ENCODE measurements at places on chromosomes 4 and X. TPM values are rescaled to one million over a fixed set of nuclear protein-coding genes. Genes with fewer than 3 reads are reported as not detected.

Gene RBMXL3
- total RNA-seq = not detected

- no peak for ATAC-seq
- H3K27ac ChIP-seq = peak overlapping the region; percentile 89
- H3K36me3 ChIP-seq = peaks cover 7% of the 10 kb centered on the region
Measured at GRCh38 chr4:110198049-110198434, 373 bp downstream of the ELOVL6 start.

DNA sequence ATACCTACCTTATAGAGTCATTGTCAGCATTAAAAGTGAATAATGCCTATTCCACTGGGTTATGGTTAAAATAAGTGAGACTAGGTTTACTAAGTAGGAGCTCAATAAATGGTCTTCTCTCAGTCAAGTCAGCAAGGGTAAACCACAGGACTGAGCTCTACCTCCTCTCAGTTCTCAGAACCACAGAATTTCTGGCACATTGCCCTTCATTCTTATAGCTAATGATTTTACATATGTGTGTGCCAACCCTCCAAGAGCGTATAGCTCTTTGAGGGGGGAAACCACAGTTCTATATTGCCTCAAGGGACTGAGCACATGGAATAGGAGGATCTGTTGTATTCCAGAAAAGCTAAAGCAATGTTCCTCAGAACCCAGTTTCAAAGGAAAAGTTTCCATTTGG, 124.8 kb downstream of the ATG4A start:
- H3K36me3 ChIP-seq = no peaks in the 10 kb centered on the region
- H3K4me3 ChIP-seq = no peak overlapping the region
- H3K27me3 ChIP-seq = no peaks in the 10 kb centered on the region
- H3K27ac ChIP-seq = no peak overlapping the region
- ATAC-seq = no peak
- H3K4me1 ChIP-seq = no peaks in the 10 kb centered on the region

DNA sequence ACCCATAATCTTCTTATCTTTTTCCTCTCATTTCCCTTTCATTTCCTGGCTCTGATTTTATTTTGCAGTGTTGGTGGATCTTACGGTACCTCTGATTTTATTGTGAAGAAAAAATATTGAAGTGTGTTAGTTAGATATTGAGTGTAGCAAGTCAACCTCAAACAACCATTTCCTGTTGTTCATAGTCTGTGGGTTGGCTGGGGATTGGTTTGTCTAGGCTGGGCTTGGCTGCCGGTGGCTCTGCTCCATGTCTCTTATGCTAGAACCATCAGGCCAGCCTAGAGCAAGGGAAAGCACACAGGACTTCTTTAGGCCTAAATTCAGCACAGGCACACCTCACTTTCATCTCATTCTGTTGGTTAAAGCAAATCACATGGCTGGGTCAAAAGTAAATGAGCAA, 383.1 kb upstream of the LCORL start:
- H3K4me3 ChIP-seq = no peak overlapping the region
- no peak for ATAC-seq
- no peaks in the 10 kb centered on the region for H3K4me1 ChIP-seq
- H3K27ac ChIP-seq = no peak overlapping the region

DNA sequence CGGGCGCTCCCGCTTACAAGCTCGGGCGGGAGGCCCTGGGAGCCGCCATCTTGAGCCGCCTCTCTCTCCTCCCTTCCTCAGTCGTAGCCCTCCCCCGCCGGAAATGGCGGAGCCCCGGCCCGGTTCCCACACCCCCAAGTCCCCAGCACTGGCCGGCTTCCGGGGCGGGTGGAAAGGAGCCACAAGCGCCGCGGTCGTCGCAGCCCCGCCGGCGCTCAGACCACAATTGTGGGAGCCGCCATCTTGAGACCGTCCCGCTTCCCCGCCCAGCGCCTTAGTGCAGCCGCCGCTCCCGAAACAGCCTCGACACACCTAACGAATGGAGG, 531 bp downstream of the HCFC1 start:
- peak overlapping the region; percentile 90 for H3K4me3 ChIP-seq
- no peaks in the 10 kb centered on the region for H3K27me3 ChIP-seq
- peaks cover 52% of the 10 kb centered on the region for H3K36me3 ChIP-seq

Measured in activated T-helper 17 cell treated with anti-CD3 and anti-CD28 coated beads, Interleukin-2, amount 50 U/mL, for 72 hours (primary cell).